ENCODE measurements at places on chromosomes 1 and 21.

GRCh38 chr21:16047904-16048303 lies 318.1 kb downstream of the USP25 start:
- no peak for DNase-seq

GRCh38 chr1:185670187-185670627 lies 64.0 kb upstream of the HMCN1 start:
- peak; percentile 23 for DNase-seq

DNA sequence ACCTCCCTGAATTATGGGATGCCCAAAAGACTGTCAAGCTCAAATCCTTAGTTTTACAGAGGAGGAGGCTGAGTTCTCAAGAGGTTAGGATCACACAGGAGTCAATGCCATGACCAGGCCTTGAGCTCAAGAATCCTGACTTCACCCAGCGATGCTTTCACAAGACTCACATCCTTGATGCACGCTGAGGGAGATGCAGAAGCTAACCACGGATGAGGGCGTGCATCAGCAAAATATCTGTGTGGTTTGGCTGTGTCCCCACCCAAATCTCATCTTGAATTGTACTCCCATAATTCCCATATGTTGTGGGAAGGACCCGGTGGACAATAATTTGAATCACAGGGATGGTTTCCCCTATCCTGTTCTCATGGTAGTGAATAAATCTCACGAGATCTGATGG lies 133.2 kb downstream of the KCNJ6 start:
- DNase-seq = no peak

DNA sequence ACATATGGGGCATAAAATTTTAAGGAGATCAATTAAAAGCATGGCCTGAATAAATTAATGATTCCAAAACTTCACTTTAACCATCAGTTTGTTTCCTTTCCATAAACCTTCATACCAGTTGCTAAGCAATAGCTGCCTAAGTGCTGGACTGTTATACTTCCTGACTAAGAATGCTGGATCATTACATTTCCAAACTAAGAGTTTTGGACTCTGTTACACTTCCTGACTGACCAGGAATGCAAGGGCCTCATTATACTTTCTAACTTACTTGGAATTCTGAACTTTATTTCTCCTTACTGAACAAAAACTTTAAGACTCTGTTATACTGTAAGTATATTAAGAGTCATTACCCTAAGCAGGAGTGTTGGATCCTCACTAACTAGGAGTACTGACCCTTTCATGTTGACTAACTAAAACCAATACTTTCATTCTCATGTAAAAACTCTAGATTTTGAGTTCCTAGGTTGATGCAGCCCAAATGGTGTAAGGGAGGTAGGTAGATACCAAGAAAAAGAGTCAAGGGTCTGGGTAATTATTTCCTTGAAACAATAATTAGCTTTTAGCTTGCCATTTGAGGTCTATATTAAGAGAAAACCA lies 118.2 kb downstream of the FAF1 start:
- DNase-seq = no peak

GRCh38 chr1:38962113-38962512 lies 20.5 kb upstream of the RHBDL2 start:
- DNase-seq = no peak

- no peak for DNase-seq
Measured at GRCh38 chr1:17052641-17053040, 1.2 kb downstream of the SDHB start.

GRCh38 chr1:115655306-115655663 lies 13.5 kb downstream of the VANGL1 start:
- no peak for DNase-seq

DNA sequence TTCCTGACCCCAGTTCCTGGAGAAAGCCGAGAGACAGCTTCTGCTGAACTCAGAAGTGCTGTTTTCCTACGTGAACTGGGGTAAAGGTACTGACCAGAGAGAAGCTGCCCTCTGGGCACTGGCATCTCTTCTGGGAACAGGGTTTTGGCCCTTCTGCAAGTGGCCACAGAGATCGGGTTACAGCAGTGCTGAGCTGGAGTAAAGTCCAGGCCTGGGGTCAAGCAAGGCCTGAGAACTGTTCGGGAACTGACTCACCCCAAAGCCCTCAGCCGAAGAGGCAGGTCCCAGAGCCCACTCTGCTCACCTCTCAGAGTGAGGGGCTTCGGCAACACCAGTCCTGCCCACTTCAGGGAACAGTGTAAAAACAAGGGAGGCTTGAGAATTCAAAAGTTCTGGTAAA lies 177.2 kb upstream of the RUNX1 start:
- DNase-seq = no peak

Measured in NCI-H1105 (cell line).